Activated CD4-positive, alpha-beta T cell treated with anti-CD3 and anti-CD28 coated beads, Interleukin-2, Interleukin-4, amounts not matched to agents 100 ng/mL and 50 ng/mL, durations not matched to agents 16 hours and 8 hours (primary cell): ENCODE measurements at places on chromosomes 16 and 17.

DNA sequence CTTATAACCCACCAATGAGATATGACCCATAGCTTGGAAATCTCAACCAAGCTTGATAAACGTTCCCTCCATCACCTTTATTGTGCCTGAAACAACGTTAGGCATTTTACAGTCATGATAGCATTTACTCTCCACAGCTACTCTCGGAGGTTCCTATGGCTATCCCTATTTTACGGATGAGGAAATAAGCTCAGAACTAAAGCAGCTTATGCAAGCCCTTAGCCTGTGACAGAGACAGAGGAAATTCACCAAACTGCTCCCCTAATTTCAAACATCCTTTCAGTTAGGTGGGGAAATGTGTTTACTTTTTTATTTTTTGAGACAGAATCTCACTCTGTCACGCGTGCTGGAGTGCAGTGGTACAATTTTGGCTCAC, 18.7 kb downstream of the DCUN1D3 start:
- DNase-seq = no peak

GRCh38 chr16:67246756-67247191, 507 bp downstream of the FHOD1 start:
- DNase-seq = peak; percentile 39

DNA sequence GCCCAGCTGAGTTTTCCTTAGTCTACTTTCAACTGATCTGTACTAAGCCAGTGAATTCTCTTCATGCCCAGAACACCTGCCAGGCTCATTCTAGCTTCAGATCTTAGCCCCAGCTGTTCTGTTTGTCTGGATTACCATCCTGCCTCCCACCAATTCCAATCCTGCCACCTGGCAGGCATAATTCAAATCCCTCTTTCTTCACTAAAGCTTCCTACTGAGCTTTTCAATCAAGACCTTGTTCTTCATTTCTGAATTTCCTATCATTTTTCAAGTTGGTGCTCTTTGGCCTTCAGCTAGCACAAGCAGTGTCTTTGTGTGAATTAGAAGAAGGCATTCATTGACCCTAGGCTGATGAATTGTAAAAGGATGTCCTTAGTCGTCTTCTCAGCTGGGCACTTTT, 357.6 kb downstream of the UTP18 start:
- DNase-seq = no peak

- no peak for DNase-seq
Observed at GRCh38 chr16:10967986-10968385, 23.6 kb downstream of the CLEC16A start.

GRCh38 chr16:89827383-89828198, 684 bp upstream of the SPIRE2 start:
- no peak for DNase-seq

DNA sequence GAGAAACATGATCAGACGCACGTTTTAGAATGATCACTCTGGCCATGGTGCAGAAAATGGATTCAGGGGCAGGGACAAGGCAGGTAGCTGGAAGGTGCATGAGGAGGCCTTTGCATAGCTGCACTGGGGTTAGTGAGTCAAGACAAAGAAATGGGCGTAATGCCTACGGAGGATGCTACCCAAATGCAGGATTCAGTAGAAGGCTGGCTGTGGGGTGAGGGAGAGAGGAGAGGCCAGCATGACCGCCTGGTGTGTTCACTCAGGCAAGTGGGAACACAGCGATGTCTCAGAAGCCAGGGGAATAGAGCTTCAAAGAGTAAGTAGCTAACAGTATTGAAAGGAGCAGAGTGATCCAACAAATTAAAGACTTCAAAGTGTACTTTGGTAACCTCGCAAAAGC, 31.2 kb downstream of the PMP22 start:
- DNase-seq = no peak

DNA sequence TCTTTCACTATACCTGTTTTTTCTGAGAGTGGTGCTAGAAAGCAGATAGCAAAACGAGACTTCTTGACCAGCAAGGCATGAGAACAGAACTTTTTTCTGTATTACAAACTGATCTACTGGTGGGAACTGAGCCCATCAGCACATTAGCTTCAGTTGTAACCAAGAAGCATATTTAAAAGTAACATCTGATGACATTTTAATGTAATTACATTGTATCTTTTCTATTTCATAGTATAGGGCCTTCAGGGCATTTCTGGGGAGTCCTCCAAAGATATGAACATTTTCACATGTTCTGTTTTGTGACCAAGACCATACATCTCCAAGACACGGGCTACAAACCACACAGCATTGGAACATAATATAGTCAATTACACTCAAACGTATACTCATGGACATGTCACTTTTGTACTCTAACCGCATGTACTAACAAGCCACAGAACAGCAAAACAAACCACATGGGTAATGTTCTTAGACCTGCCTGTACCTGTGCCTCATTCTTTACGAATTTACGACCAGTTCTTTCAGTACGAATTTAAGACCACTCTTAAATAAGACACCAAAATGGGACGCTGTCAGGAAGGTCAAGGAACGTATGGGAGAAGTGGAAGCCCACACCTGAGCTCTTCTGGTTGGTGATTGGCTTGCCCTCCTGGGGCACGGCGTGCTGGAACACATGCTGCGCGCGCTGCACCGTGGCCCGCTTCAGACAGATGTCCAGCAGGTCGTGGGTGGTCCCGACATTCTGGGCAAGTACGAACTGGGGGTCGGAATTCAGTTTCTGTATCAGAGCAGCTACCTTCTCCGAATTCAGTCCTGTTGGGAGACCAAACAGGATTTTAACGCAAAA, 825 bp downstream of the BLMH start:
- DNase-seq = peak; percentile 57

- DNase-seq = peak; percentile 66
Observed at GRCh38 chr16:56203052-56203451, 11.8 kb downstream of the GNAO1 start.

DNA sequence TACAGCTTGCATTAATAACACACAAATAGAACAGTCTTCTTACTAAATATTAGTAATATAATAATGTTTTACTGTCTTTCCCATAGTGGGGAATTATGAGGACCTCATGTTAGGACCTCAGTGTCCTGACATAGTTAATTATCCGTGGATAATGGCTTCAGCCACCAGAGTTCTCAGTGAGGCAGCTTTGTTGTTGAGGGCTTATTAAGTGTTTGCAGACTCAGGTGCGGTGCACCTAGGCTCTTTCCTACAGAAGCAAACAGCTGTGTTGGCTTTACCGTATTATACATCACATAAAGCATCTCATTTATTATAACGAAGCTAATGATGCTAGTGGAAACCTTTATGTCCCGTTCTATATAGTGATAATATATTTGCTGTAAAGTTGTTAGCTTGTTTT, 246.7 kb downstream of the FTO start:
- DNase-seq = no peak
